ENCODE measurements at places on chromosomes 4 and X. TPM values are rescaled to one million over a fixed set of nuclear protein-coding genes. Genes with fewer than 3 reads are reported as not detected.

Gene MAGEA8
- not detected for total RNA-seq

GRCh38 chr4:158304694-158305093, 94.4 kb downstream of the TMEM144 start:
- no peak for DNase-seq

Gene ADH7
- not detected for total RNA-seq

Gene ADH1C
- not detected for total RNA-seq

GRCh38 chr4:94410678-94411206, 41.0 kb upstream of the PDLIM5 start:
- DNase-seq, result no peak

Gene CISD2
- 37.9 TPM for total RNA-seq
